ENCODE measurements at places on chromosomes 2 and 18.

- DNase-seq, result no peak
Measured at GRCh38 chr2:172833898-172834297, 98.3 kb downstream of the RAPGEF4 start.

GRCh38 chr2:172550419-172550818 is 5.5 kb upstream of the PDK1 start:
- no peak for DNase-seq

GRCh38 chr2:111698743-111699554 is 185.0 kb downstream of the ANAPC1 start:
- no peak for DNase-seq

GRCh38 chr2:112706170-112706664 is 14.6 kb upstream of the NT5DC4 start:
- no peak for DNase-seq

DNA sequence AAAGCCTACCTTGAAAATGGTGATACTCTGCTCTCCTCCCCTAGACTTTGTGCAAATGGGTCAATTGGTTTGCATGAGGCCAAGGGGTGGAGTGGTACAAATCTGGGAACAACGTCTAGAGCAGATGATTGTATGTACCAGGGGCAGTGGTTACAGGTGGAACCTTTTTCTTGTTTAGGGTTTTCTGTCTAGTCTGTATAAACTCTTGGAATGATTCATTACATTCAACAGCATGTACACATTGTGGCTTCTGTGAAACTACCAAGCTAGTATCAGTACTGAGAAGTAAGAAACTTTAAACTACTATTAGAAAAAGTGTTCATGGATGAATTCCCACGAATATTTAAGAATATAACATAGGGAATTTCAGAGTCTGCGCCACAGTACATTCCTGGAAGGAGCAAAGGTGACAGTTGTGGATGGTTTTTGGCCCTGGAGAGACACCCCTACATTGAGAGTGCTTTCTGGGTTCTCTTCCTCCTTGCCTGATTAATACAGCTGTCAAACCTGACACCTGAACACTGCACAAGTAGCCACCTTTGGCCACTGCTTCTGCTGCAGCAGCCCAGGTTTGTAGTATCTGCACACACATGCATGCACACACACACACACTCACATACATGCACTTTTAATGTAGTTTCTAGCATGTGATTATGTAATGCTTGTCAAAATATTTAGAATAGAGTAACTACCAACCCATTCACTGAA is 30.0 kb downstream of the CFAP221 start:
- DNase-seq, result no peak

DNA sequence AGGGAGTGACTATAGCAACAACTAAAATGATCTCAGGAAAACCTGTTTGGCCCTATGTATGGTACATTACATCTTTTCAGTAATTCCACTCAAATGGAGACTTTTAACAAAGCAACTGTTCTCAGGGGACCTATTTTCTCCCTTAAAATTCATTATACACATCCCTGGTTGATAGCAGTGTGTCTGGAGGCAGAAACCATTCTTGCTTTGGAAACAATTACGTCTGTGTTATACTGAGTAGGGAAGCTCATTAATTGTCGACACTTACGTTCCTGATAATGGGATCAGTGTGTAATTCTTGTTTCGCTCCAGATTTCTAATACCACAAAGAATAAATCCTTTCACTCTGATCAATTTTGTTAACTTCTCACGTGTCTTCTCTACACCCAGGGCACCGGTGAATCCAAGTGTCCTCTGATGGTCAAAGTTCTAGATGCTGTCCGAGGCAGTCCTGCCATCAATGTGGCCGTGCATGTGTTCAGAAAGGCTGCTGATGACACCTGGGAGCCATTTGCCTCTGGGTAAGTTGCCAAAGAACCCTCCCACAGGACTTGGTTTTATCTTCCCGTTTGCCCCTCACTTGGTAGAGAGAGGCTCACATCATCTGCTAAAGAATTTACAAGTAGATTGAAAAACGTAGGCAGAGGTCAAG is 955 bp downstream of the TTR start:
- no peak for DNase-seq

GRCh38 chr2:150909613-150910012 is 352.1 kb downstream of the RBM43 start:
- DNase-seq, result no peak

DNA sequence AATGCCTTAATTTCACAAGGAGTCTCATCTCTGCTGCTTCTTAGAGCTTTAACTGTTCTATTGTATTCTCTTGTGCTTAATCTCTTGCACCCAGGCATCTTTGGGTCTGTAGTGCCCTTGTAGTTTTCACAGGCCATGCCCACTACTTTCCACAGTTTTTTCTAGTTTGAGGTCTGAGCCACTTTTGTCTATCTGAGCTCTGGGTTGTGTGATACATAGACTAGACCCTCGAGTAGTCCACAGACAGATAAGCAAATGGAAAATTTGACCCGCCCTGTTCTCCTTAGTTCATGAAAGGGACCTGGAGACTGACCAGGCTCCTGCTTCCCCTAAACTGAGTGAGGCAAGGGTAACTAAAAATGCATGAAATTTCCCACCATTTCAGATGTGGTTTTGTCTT is 466.8 kb upstream of the ZEB2 start:
- no peak for DNase-seq

- DNase-seq, result no peak
Measured at GRCh38 chr2:234388591-234388990, 108.3 kb downstream of the ARL4C start.

GRCh38 chr2:170587922-170588321 is 127.2 kb upstream of the SP5 start:
- DNase-seq, result no peak

DNA sequence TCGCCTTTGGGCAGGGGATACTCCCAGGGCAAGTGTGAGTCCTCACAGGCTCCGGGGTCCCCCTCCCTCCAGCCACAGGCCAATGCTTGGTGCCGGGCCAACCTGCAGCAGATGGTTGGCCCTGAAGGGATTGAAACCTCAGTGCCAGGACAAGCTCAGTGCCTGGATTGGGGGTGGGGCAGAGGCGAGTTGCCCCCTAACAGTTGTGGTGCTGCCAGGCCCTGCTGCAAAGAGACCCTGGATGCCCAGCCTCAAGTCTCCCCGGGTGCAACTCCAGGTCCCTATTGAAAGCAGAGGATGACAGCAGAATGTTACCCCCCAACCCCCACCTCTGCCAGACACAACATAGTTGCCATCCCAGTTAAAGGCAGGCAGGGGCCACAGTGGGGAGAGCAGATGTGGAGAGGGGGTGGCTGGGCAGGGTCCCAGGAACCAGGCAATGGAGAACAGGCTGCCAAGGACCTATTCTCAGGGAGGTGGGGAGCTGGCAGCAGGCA is 9.5 kb upstream of the RNF103 start:
- peak; percentile 13 for DNase-seq

DNA sequence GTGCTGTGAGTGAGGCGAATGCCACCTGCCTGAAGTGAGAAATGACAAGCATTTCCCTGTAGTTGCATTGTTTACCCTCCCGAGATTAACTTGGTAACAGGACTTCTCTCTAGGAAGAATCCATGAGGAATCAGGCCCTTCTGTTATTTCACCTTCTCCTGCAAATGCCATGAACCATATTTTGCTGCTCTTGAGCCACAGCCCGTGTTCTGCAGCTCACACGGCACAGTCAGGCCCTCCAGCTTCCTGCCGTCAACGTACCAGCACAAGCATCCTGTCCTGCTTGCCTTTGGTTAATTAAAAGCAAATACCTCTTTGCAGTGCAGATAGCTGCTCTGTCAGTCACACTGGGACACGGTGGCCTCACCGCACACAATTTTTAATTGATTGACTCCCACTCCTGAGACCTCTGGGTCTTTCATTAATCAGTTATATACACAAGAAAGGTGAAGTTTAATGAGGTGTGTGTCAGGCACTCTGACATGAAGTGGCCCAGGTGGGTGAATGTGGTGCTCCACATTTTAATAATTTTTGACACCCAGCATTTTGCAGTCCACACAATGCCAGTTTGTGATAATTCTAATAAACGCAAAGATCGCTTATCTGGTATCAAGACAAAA is 95.3 kb upstream of the ASB18 start:
- no peak for DNase-seq

DNA sequence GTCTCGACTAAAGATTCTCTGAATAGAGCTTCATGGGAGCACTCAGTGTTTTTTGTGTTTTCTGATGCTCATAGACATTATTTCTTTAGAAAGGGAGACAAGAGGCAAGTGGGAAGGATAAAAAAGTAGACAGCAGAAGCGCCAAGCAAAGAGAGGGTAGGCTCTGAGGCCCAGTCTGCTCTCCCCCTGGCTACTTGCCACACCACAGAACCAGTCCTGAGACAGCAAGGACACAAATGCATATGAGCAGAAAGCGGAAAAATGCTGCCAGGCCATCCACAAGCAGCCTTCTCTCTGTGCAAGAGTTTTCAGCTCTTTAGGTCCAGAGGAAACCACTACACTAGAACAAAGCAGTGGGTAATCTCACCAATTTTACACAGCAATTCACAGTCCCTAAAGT is 285.4 kb downstream of the ZNF521 start:
- DNase-seq, result no peak

DNA sequence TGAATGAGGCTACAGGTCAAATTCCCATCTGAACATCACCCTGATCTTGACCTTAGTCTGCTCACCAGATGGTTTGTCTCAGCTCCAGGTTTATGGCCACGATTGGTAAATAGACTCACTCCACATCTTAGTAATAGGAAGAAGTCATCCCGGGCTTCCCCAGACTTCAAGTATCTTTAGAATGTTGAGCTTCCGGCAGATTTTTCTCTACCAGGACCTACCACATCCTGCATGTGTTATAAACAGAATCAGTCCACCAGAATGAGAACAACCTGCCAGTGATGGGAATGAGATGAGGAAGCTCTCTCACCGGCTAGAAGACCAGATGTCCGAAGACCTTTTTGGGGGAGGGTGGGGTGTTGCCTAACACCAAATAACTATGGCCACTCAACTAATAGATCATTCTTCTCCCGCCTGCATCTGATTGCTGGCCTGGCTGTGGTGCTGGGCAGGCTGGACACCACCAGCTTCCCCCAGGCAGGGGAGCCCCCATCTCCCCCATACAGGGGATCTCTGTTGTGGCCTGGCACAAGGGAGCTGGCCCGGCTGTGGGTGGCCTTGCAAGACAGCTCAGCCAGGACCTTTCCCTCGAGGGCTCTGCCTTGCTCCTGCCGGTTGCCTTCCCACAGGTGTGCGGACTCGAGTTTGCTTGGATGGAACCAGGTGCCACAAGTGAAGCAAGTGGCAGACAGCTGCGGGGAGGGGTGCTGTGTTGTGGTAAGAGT is 88.5 kb downstream of the SH3RF3 start:
- DNase-seq, result no peak

DNA sequence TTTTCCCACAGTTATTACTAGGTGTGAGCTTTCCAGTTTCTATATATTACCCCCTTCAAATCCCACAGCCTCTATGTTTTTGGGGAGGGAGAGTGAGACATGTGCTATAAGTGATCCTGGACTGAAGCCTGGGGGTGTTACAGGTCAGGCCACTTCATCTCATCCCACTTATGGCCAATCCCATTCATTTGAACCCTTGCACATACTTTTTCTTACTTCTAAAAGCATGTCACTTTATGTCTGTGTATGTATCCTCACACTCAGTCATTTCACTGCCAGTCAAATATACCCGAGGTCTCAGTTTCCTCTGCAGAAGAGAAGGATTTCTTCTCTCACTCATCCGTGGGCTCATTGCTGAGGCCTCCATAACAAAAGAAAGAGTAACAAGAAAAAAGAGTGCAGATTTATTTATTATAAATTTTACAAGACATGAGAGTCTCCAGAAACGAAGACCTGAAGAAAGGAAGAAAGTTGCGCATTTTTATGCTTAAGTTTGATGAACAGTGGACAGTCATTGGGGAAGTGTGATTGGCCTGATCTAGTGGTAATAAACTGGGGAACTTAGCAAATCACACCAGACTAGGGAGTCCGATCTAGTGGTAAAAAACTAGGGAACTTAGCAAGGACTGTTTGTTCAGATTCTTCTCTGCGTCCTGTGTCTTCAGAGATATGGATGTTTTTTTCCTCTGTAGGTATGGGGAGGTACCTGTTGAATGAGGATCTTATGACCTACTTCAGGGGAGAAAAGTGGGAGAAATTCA is 52.1 kb downstream of the ICOS start:
- no peak for DNase-seq

DNA sequence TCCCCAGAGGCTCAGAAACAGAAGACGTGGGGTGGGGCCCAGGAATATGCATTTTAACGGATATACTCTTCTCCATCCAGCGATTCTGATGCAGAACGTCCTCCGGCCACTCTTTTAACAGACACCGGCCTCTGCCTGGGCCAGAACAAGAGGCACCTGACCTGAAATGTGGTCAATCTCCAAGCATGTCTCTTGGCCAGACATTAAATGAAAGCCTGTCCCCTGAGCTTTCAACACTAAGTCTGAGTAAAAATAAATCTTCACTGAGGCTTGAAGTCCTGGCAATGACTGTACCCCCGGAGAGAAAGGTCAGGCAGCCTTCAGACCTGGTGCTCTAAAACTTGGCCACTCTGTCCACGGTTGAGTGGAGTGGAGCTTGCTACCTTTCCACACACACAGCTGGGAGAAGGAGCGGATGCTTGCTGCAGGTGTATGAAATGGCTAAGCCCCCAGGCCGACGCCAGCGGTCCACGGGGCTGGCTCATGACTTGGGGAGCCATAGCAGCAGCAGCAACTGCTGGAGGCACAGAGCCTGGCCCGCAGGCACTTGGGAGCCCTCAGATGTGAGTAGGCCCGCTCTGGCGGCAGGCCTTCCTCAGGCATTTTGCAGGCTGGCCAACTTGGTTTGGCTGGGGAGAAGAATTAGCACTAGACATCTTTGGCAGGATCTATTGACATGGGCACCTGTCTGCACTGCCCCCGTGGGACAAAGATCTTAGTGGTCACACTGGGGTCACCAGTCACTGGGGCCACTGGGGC is 79.7 kb downstream of the TMEM17 start:
- no peak for DNase-seq

DNA sequence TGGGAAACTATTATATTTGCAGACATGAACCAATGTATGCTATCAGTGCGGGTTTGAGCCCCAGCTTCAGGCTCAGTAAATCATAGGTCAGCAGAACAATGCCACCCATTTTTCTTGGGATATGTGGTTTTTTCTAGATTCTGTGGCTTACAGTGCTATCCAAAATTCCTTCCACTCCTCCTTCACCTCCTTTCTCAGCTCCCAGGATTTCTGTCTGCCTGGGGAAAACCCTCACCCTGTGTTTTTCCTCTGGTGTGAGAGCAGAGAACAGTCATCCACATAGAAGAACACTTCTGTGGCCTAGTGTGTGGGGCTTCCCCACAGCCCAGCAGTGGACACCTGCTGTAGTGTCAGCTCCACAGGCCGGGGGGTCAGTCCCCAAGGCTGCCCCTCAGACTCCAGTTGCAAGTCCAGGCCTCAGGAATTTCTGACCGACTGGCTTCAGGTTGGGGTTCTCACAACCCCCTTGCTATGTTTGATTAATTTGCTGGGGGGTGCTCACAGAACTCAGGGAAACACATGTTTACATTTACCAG is 238.2 kb downstream of the LDLRAD4 start:
- no peak for DNase-seq
